Stimulated activated CD4-positive, alpha-beta T cell treated with anti-CD3 and anti-CD28 coated beads, Interleukin-15, amount 100 ng/mL, for 1 hour (primary cell): ENCODE measurements at places on chromosomes 1 and 21.

DNA sequence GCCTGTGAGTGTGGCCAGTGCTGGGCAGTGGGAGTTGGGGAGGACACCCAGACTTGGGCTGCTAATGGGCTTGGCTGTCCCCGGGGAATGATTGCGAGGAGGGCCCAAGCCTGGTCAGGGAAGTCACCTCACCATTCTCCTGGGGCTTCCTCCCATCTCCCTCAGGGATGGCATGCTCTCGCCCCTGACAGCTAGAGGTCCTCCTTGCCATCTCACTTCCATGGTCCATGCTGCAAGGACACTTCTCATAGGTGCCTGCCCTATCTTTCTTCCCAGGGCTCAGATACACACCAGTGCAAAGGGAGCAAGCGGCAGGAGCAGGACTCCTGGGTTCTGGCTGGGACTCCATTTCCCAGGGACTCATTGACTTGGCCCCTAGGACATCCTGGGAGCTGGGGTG, 4.1 kb downstream of the NTRK1 start:
- no peak for DNase-seq

- DNase-seq = no peak
Observed at GRCh38 chr1:225823811-225824261, 13.9 kb downstream of the EPHX1 start.

DNA sequence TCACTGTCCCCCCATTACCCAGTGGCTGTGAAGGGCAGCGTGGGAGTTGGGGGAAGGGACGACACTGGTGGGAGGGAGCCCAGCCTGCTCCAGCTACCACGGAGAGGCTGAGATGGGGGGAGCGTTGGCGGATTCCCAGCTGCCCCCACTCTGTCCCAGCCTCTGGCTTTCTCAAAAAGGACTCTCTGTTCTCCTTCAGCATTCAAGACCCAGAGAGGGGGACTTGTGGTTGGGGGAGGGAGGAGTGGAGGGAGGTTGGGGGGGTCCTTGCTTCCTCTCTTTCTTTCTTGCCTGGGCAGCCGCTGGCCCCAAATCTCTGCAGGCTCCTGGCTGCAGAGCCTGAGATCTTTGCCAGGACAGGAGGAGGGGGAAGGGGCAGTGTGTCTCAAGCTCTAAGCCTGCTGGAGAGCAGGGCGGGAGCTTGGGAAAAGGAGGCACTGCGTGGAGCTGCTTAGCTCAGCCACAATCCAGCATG, 2.2 kb downstream of the ATP1A2 start:
- no peak for DNase-seq

- no peak for DNase-seq
Observed at GRCh38 chr1:206606867-206607266, 5.4 kb downstream of the EIF2D start.

- no peak for DNase-seq
Observed at GRCh38 chr1:64515427-64515826, 45.5 kb downstream of the CACHD1 start.

DNA sequence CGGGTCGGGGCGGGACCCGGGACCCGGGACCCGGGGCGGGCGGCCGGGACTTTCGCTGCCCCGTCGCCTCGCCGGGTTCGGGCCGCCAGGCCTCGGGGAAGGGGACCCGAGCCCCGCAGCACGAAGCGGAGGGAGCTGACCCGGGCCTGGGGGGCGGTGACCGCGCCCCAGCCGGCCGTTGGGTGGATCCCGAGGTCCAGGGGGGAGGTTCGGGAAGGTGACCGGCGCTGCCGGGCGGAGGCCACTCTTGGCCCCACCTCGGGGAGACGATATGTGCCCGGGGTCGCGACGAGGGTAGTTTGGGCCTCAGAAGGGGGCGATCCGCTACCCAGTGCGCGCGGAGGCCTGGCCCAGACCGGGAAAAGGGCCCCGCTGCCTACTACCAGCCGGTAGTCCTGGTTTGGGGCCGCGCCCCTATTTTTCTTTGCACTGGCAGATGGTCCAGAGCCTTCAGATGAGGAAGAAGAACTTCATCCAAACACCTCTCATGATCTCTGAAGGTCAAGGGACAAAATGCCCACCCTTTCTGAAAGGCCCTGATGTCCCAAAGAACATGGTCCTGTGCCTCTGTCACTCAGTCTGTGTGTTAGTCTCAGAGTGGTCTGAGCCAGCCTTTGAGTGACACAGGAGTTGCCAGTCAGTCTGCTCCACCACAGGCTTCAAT, 766 bp downstream of the AGO4 start:
- no peak for DNase-seq

DNA sequence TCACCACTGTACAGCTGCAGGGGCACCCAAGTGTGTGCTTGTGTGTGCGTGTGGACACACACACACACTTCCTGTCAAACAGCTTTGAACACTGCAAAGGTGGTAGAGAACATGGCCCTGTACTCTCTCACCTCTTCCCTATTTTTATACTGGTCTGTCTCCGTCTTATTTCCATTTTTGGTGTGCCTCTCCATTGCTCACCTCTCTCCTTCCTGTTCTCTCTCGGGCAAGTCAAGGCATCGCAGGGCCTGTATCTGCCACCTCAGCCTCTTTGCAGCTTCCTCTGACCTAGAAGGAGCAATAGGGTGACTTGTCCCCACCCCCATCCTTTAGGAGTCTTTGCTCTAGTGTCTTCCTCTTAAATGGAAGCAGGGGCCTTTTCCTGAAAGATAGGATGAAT, 2.2 kb downstream of the SMCP start:
- DNase-seq = no peak

- DNase-seq = no peak
Observed at GRCh38 chr1:10456048-10456447, 6.2 kb downstream of the CORT start.

- DNase-seq = no peak
Observed at GRCh38 chr1:37719572-37720195, 27.4 kb downstream of the CDCA8 start.

GRCh38 chr1:56199061-56199460, 380.3 kb downstream of the PLPP3 start:
- no peak for DNase-seq
